ENCODE measurements at places on chromosomes 1 and 21.

GRCh38 chr1:165815725-165816124 is 11.7 kb upstream of the UCK2 start:
- H3K36me3 ChIP-seq: no peaks in the 10 kb centered on the region
- ATAC-seq: no peak
- no peak overlapping the region for H3K4me3 ChIP-seq
- no peaks in the 10 kb centered on the region for H3K4me1 ChIP-seq
- no peak overlapping the region for H3K27ac ChIP-seq

- H3K36me3 ChIP-seq: no peaks in the 10 kb centered on the region
- no peak overlapping the region for H3K27ac ChIP-seq
- H3K27me3 ChIP-seq: peaks cover 18% of the 10 kb centered on the region
- no peak for ATAC-seq
These were observed 89.9 kb upstream of the TMPRSS2 start for GRCh38 chr21:41597811-41598231.

DNA sequence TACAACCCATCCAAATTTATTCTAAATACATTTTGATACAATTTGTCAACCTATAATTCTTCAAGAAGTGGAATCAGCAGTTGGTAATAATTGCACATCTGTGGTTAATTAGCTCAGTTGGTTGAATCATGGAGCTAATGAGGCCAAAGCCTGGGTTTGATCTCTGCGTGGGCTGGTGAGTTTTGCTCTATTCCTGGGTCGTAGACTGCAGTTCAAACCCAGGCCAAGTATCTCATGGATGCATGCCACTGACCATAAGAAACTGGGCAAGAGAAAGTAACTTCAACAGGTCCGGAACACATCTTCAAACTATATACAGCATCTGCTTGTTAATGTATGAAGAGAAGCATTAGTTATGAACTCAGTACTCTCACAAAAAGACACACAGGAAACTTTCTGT is 779.7 kb downstream of the USP25 start:
- no peak overlapping the region for H3K4me3 ChIP-seq
- no peak overlapping the region for H3K27ac ChIP-seq
- H3K27me3 ChIP-seq: no peaks in the 10 kb centered on the region
- H3K36me3 ChIP-seq: no peaks in the 10 kb centered on the region
- no peak for ATAC-seq

GRCh38 chr1:41672173-41672572 is 187.7 kb upstream of the EDN2 start:
- no peaks in the 10 kb centered on the region for H3K36me3 ChIP-seq
- peak overlapping the region; percentile 86 for H3K27ac ChIP-seq
- H3K4me3 ChIP-seq: peak overlapping the region; percentile 57
- no peak for ATAC-seq
- H3K27me3 ChIP-seq: no peaks in the 10 kb centered on the region

DNA sequence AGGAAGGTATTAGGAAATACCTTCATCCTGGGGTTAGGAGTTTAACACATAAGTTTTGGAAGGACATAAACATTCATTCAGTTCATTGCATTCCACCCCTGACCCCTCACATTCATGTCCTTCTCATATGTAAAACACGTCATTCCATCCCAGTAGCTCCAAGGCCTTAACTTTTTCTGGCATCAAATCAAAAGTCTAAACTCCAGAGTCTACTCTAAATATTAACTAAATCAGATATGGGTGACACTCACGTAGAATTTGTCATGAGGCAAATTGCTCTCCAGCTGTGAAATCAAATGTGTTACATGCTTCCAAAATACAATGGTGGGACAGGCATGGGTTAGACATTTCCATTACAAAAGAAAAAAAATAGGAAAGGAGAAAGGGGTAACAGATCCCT is 298.2 kb upstream of the LRRC7 start:
- no peak for ATAC-seq
- H3K4me1 ChIP-seq: no peaks in the 10 kb centered on the region
- no peak overlapping the region for H3K27ac ChIP-seq
- H3K4me3 ChIP-seq: no peak overlapping the region
- no peaks in the 10 kb centered on the region for H3K27me3 ChIP-seq
- no peaks in the 10 kb centered on the region for H3K36me3 ChIP-seq

DNA sequence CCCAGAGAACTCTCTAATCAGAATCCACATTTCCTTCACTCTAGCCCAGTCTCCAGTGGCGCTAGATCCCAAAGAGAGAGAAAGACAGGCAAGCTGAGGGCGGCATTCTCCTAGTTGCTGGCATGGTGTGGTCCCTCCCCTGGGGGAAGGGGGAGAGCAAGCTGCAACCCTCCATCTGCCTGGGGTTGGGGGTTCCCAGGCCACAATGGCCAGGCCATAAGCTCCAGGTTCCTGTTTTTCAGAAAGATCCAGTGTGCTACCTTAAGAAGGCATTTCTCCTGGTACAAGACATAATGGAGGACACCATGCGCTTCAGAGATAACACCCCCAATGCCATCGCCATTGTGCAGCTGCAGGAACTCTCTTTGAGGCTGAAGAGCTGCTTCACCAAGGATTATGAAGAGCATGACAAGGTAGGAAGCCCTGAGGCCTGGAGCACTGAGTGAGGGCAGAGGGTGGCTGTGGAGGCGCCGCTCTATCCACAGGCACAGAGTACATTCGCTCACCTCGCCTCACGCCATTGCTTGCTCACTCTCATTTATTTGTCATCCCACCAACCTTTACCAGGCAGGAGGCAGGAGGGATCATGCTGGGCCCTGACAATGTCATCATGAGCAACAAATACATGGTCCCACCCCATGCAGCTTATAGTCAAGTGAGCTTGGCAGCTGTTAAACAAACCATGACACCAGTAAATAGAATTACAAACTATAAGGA is 6.6 kb downstream of the CSF1 start:
- H3K27ac ChIP-seq: peak overlapping the region; percentile 13
- H3K4me3 ChIP-seq: no peak overlapping the region
- no peak for ATAC-seq
- peaks cover 35% of the 10 kb centered on the region for H3K4me1 ChIP-seq

DNA sequence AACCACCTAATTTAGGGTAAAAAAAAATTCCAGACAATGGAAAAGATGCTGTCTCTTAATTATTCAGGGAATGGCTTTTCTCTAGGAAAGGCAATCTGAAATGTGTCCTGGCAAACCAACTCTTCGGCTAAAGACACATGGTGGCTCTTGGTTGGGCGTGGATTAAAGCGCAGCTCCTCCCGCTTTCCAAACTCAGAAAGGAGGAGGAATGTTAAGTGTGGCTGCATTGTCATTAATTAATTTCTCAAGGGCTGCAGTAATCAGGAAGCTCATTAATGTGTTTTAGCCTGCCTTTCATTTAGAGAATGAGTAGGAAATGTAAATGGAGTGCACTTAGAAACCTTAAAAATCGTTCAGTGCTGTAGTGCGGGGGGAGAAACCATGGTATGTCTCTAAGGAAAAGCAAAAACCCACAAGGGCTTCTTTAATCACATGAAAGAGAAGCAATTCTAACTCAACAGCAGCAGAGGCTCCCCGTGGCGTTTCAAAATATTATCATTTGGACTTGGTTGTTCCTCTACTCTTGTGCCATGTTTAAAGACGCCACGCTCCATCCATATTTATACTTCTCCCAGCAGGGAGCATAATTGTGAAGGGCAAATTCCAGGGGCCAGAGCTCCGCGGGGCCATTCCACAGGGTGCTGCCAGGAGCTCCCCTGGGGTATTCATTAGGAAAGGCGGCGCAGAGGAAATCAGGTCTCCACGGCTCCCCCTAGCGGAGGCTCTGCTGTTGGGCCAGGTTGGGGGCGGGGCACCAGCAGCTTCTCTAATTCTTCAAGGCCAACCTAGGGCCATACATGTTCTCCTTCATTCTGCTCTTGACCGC is 91.9 kb upstream of the SSX2IP start:
- H3K4me1 ChIP-seq: peaks cover 15% of the 10 kb centered on the region
- peak; percentile 94 for ATAC-seq
- H3K27ac ChIP-seq: no peak overlapping the region
- H3K4me3 ChIP-seq: peak overlapping the region; percentile 74
- no peaks in the 10 kb centered on the region for H3K27me3 ChIP-seq
- no peaks in the 10 kb centered on the region for H3K36me3 ChIP-seq

GRCh38 chr1:240500647-240501046 is 111.3 kb downstream of the GREM2 start:
- H3K36me3 ChIP-seq: no peaks in the 10 kb centered on the region
- H3K27ac ChIP-seq: no peak overlapping the region
- ATAC-seq: no peak
- H3K4me3 ChIP-seq: no peak overlapping the region
- H3K4me1 ChIP-seq: no peaks in the 10 kb centered on the region
- no peaks in the 10 kb centered on the region for H3K27me3 ChIP-seq

DNA sequence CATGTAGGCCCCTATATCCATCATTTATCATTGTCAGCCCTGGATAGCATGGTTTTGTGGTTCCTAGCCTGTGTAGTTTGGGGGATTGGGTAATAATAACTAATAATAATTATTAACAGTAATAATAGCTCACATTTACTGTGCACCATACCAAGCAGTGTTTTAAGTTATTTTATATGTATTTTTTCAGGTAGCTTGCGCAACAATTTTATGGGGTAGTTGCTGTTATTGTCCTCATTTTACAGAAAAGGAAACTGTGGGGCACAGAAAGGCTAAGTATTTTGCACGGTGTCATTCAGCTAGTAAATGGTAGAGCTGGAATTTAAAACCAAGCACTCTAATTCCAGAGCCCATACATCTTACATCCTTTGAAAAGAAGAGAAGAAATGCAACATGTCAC is 179.8 kb downstream of the HS2ST1 start:
- H3K27me3 ChIP-seq: no peaks in the 10 kb centered on the region
- H3K4me3 ChIP-seq: no peak overlapping the region

DNA sequence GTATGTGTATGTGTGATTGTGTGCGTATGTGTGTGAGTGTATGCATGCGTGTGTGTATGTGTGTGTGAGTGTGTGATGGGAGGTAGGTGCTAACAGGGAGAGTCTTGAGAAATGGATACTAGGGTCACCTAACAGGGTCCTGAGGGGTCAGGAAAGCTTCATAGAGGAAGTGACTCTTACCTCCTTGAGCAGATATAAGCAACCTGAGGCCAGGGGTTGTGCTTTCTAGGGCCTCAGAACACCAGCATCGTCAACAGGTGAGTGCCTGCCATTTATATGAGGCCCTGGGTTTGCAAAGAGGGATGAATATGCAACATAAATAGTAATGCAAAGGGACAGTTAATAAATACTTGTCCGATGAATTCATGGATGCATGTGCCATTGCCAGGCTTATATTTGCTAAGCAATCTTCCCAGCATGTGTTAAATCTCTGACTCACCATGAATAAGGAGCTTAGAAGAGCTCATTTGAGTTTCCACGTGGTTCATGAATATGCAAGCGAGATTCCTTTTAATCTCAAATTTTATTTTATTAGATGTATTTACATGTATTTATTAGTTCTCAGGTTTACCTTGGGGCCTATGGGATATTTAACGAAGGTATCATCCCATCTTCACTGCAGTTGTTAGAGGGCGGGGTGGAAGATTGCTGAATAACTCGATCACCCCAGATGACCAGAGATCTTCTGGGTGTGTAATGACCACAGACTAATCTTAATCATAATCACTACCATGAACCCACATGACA is 438.3 kb downstream of the CAMTA1 start:
- H3K4me3 ChIP-seq: no peak overlapping the region
- no peak overlapping the region for H3K27ac ChIP-seq
- no peaks in the 10 kb centered on the region for H3K4me1 ChIP-seq
- no peaks in the 10 kb centered on the region for H3K36me3 ChIP-seq
- H3K27me3 ChIP-seq: peaks cover 17% of the 10 kb centered on the region
- no peak for ATAC-seq

DNA sequence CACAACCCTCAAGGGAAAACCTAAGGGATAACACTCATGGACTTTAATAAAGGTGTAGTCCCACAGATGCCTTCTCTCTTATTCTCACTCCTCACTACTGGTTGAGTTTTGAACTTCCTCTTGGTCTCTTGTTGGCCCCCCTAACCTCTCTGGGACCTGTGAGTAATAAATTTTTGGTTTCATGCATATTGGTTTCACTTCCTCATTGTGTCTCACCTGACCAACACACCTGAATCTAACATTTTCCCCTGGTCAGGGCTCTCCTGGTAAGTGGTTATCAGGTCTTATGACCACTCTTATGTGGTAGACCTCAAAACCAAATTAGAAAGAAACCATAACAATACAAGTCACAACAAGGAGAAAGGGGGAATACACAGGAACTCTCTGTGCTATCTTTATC is 60.5 kb upstream of the PRMT6 start:
- no peak overlapping the region for H3K4me3 ChIP-seq
- no peak overlapping the region for H3K27ac ChIP-seq
- H3K4me1 ChIP-seq: no peaks in the 10 kb centered on the region
- H3K36me3 ChIP-seq: no peaks in the 10 kb centered on the region
- no peak for ATAC-seq
- H3K27me3 ChIP-seq: no peaks in the 10 kb centered on the region

DNA sequence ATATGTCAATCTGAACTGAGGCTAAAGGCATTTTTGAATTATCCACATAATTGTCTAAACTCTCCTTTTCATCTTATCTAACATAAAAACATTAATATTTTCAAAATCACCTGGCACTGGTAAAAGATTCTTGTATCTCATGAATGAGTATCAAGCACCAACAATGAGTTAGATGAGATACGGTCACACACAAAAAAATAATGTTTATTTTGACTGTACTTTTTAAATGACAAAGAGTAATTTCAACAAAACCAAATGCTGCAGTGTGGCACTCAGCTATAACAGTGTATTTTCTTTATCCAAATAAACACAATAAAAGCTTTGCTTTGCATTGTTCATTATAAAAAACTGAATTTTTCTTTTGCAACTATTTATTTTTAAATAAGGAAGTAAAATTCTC is 59.5 kb downstream of the EIF4G3 start:
- peaks cover 6% of the 10 kb centered on the region for H3K36me3 ChIP-seq
- no peak for ATAC-seq
- H3K4me3 ChIP-seq: no peak overlapping the region
- H3K27ac ChIP-seq: no peak overlapping the region

- no peaks in the 10 kb centered on the region for H3K36me3 ChIP-seq
- no peak for ATAC-seq
- no peak overlapping the region for H3K27ac ChIP-seq
- no peaks in the 10 kb centered on the region for H3K27me3 ChIP-seq
- no peak overlapping the region for H3K4me3 ChIP-seq
These were observed 562.6 kb upstream of the ADGRL2 start for GRCh38 chr1:81238129-81238528.

DNA sequence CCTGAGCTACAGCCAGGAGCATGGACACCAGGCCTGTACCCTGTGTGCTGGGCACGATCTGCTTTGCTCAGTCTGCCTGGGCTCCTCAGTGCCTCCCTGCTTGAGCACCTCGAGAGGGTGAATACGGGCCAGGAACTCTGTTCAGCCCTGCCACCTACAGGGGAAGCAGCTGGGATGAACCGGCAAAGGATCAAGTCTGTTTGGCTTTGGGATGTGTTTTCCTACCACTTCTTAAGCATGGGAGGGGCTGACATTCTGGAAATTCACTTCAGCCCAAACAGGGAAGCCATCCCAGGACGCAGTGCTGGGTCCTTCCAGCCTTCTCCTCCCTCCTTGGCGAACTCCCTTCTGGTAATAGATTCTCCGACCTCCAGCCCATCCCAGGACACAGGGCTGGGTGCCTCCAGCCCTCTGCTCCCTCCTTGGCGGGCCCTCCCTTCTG is 55.8 kb upstream of the SELENON start:
- ATAC-seq: no peak
- H3K27ac ChIP-seq: no peak overlapping the region
- no peaks in the 10 kb centered on the region for H3K36me3 ChIP-seq
- no peaks in the 10 kb centered on the region for H3K27me3 ChIP-seq

GRCh38 chr1:27293915-27294314 is 28.0 kb upstream of the TMEM222 start:
- H3K36me3 ChIP-seq: peaks cover 59% of the 10 kb centered on the region
- no peak overlapping the region for H3K4me3 ChIP-seq
- H3K27ac ChIP-seq: no peak overlapping the region
- ATAC-seq: no peak
- H3K27me3 ChIP-seq: no peaks in the 10 kb centered on the region

All from activated T-helper 17 cell treated with anti-CD3 and anti-CD28 coated beads, Interleukin-2, amount 50 U/mL, for 72 hours (primary cell).